ENCODE measurements at places on chromosomes 1 and 21.

GRCh38 chr1:117181630-117182041 is 29.1 kb downstream of the VTCN1 start:
- no peak for DNase-seq

DNA sequence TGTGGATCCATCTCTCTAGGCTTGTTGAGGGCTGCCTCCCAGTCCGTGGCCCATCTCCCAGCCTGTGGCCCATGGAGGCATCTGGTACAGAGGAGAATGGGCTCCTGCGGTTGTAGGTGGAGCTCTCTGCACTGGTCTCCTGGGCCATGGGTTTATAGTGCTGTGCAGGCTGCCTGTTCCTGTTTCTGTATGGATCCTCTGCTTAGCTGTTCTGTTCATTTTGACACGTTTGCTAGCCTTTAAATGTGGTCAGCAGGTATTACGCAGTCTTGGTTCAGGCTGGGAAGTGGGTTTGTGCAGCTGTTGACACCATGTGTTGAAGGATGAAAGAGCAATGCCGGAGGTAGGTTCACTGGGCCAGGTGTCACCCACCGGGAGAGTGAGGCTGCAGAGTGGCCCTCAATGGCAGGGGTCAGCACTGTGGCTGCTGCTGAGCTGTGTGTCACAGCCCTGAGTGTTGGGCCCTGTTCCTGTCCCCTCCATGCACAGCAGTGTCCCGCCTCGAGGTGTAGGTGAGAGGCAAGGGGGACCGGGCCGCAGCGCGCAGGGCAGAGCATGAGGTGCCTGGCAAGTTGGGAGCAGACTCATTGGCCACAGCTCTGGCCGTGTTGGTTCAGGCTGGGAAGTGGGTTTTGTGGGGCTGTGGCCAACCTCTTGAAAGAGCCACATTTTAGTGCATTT is 39.0 kb downstream of the SNAP47 start:
- no peak for DNase-seq

- DNase-seq, result no peak
These were observed 27.4 kb upstream of the HRNR start for GRCh38 chr1:152251391-152251790.

GRCh38 chr21:46060596-46061061 is 37.3 kb upstream of the COL6A2 start:
- no peak for DNase-seq

- DNase-seq, result no peak
These were observed 13.9 kb downstream of the FAM151A start for GRCh38 chr1:54609301-54609921.

DNA sequence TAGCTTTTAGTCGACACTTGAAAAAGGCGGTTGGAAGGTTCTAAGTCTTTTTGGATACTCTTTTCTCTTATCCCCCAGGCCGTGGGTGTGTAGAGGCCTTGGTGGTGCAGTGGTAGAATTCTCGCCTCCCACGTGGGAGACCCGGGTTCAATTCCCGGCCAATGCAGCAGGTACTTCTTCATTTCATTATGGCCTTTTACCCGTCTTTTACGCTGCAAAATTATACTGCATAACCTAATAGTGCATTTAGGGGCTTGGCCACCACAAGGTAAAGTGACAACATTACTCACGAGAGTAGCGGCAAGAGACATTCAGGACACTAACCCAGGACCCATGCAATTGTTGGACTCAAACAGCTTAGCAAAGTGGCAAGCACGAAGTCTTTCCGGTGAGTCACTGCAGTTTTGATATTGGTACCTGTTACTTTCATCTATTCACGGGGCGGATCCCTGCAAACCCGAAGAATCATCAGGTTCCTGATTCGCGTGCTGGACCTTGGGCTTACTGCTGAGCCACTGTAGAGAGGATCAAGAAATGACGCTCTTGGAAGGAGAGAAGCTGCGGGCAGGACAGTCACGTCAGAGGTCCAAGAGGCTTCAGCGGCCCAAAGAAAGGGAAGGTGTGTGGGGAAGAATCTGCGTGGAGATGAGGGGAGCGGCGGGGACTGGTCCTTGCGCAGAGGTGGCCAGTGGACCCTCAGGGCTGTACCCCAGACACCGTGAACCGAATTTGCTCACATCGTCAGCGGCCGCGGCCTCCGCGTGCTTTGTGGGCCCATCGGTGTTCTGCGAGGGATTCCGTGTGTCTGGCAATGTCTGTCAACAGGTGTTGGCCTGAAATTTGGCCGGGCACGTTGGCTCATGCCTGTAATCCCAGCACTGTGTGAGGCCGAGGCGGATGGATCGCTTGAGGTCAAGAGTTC is 12.9 kb upstream of the RNU1-4 start:
- no peak for DNase-seq
